ENCODE measurements at places on chromosomes 7 and 10. TPM values are rescaled to one million over a fixed set of nuclear protein-coding genes. Genes with fewer than 3 reads are reported as not detected.

DNA sequence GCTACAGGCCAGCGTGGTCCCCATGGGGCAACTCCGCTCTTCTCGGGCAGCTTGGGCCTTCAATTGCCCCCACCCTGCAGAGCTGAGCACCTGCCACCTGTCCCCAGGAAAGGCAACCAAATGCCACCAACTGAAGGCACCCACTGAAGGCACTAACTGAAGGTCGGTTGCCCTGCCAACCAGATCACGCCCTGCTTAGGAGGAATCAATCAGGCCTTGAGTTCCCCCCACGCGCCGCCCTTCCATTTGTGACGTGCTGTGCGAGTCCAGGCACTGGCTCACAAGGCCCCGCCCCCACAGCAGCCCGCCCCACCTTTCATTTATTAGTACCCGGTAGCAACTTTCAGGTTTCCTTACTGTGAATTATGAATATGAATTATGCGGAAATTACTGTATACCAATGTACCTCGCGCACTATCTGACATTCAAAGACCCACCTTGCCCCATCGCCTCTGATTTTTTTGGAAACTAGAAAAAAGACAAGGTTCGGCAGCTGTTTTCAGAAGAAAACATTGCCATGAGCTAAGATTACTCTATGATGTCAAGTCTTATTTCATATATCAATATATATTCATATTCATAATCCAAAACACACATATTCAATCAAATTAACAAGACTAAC lies 83.6 kb upstream of the ABI1 start:
- no peak for DNase-seq
- no peaks in the 10 kb centered on the region for H3K27me3 ChIP-seq
- no peak overlapping the region for H3K4me3 ChIP-seq
- H3K4me1 ChIP-seq: no peaks in the 10 kb centered on the region
- no peaks in the 10 kb centered on the region for H3K36me3 ChIP-seq

GRCh38 chr7:7550663-7551062 lies 15.0 kb upstream of the COL28A1 start:
- H3K4me1 ChIP-seq: peaks cover 3% of the 10 kb centered on the region
- no peaks in the 10 kb centered on the region for H3K36me3 ChIP-seq
- H3K27me3 ChIP-seq: no peaks in the 10 kb centered on the region
- H3K27ac ChIP-seq: no peak overlapping the region
- no peak overlapping the region for H3K4me3 ChIP-seq
- DNase-seq: no peak

- H3K36me3 ChIP-seq: no peaks in the 10 kb centered on the region
- H3K4me3 ChIP-seq: no peak overlapping the region
- no peaks in the 10 kb centered on the region for H3K4me1 ChIP-seq
- H3K27me3 ChIP-seq: no peaks in the 10 kb centered on the region
- no peak for DNase-seq
- no peak overlapping the region for H3K27ac ChIP-seq
Measured at GRCh38 chr7:41922373-41922772, 219.5 kb upstream of the INHBA start.

GRCh38 chr7:40551685-40552576 lies 417.1 kb downstream of the SUGCT start:
- no peak overlapping the region for H3K4me3 ChIP-seq
- H3K27ac ChIP-seq: no peak overlapping the region
- no peaks in the 10 kb centered on the region for H3K4me1 ChIP-seq

CYP2C8 gene
- total RNA-seq: 2.6 TPM

- H3K36me3 ChIP-seq: no peaks in the 10 kb centered on the region
- H3K4me1 ChIP-seq: no peaks in the 10 kb centered on the region
- no peak overlapping the region for H3K27ac ChIP-seq
Measured at GRCh38 chr10:80784695-80785094, 247.0 kb downstream of the SH2D4B start.

- no peaks in the 10 kb centered on the region for H3K27me3 ChIP-seq
- H3K4me3 ChIP-seq: no peak overlapping the region
- no peaks in the 10 kb centered on the region for H3K4me1 ChIP-seq
- no peak overlapping the region for H3K27ac ChIP-seq
Measured at GRCh38 chr10:106537866-106538265, 626.6 kb downstream of the SORCS1 start.

DYDC2 gene
- 11.8 TPM for total RNA-seq

GRCh38 chr7:25851332-25852210 lies 300.4 kb upstream of the NFE2L3 start:
- H3K4me1 ChIP-seq: peaks cover 29% of the 10 kb centered on the region
- no peaks in the 10 kb centered on the region for H3K36me3 ChIP-seq
- DNase-seq: no peak
- H3K27ac ChIP-seq: peak overlapping the region; percentile 83
- H3K27me3 ChIP-seq: peaks cover 49% of the 10 kb centered on the region

DNA sequence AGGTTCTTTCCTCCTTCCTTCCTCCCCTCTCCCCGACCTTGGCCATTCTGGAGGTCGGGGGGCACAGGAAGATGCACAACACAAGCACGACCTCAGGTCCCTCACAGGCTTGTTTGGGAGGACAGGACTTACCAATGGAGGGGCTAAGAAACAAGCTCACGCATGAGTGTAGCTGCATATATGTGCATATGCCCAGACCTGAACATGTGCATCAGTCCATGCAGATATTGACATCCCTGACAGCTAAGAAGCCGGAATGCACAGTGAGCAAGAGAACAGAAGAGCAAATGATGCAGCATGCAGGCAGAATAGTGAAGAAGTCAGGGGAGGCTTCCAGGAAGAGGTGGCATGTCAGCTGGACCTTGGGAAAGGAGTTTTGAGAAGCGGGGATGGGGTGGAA lies 28.7 kb downstream of the ADCYAP1R1 start:
- H3K27ac ChIP-seq: no peak overlapping the region
- DNase-seq: no peak
- no peaks in the 10 kb centered on the region for H3K27me3 ChIP-seq
- H3K4me1 ChIP-seq: peaks cover 52% of the 10 kb centered on the region

GRCh38 chr10:78551184-78552005 lies 517.4 kb upstream of the ZMIZ1 start:
- H3K4me3 ChIP-seq: no peak overlapping the region
- H3K27ac ChIP-seq: peak overlapping the region; percentile 80
- no peaks in the 10 kb centered on the region for H3K27me3 ChIP-seq
- DNase-seq: no peak
- peaks cover 21% of the 10 kb centered on the region for H3K4me1 ChIP-seq

DNA sequence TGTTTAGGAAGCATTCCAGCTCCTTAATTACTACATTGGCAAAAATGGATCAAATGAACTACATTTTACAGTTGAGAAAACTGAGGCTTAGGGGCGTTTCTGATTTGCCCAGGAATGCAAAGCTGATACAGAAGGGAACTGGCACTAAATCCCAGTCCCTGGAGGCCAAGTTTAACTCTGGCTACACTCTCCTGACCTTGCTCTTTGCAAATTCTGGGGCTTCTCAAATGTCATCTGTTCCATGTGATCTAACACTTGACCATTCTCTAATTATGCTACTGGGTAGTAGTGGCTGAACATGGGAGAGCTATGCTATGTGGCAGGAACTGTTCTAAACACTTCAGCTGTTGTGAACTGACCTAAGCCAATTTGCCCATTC lies 11.3 kb upstream of the HABP2 start:
- H3K4me1 ChIP-seq: no peaks in the 10 kb centered on the region
- H3K4me3 ChIP-seq: no peak overlapping the region
- DNase-seq: no peak
- no peaks in the 10 kb centered on the region for H3K27me3 ChIP-seq
- H3K36me3 ChIP-seq: no peaks in the 10 kb centered on the region

MINDY4 gene
- total RNA-seq: 13.8 TPM

- no peak overlapping the region for H3K4me3 ChIP-seq
- no peaks in the 10 kb centered on the region for H3K36me3 ChIP-seq
- no peaks in the 10 kb centered on the region for H3K27me3 ChIP-seq
- DNase-seq: no peak
- H3K27ac ChIP-seq: no peak overlapping the region
Measured at GRCh38 chr7:12923971-12924370, 236.5 kb downstream of the ARL4A start.

- H3K27ac ChIP-seq: no peak overlapping the region
- no peak for DNase-seq
- H3K4me1 ChIP-seq: no peaks in the 10 kb centered on the region
- no peak overlapping the region for H3K4me3 ChIP-seq
Measured at GRCh38 chr7:134770676-134771075, 8.8 kb upstream of the CALD1 start.

NXPH1 gene
- 60.7 TPM for total RNA-seq

DNA sequence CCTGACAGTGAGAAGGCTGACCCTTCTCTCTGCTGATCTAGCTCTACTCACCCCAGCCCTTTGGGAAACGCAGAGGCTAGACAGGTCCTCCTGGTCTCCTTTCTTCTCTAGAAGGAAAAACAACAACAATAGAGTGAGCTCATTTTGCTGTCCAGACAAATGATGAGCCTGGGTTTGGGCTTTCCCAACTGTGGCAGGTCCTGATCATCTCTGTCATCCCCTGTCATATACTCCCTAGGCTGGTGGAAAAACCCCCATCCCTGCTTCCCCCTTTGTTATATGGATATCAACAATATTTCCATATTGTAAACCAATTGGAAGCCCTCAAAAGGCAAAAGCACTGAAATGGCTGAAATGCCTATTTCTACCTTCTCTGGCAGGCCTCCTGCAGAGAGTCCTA lies 9.2 kb upstream of the DDIT4 start:
- H3K4me3 ChIP-seq: no peak overlapping the region
- H3K27me3 ChIP-seq: no peaks in the 10 kb centered on the region
- peaks cover 33% of the 10 kb centered on the region for H3K4me1 ChIP-seq
- no peak for DNase-seq
- no peaks in the 10 kb centered on the region for H3K36me3 ChIP-seq
- no peak overlapping the region for H3K27ac ChIP-seq

GRCh38 chr10:32263300-32263699 lies 83.7 kb downstream of the EPC1 start:
- peaks cover 6% of the 10 kb centered on the region for H3K36me3 ChIP-seq
- H3K27me3 ChIP-seq: no peaks in the 10 kb centered on the region
- H3K4me3 ChIP-seq: no peak overlapping the region

GRCh38 chr7:46486256-46487206 lies 565.5 kb upstream of the IGFBP3 start:
- no peak for DNase-seq
- H3K36me3 ChIP-seq: no peaks in the 10 kb centered on the region
- H3K4me3 ChIP-seq: no peak overlapping the region
- no peak overlapping the region for H3K27ac ChIP-seq

- peaks cover 2% of the 10 kb centered on the region for H3K27me3 ChIP-seq
- no peak for DNase-seq
- peak overlapping the region; percentile 71 for H3K27ac ChIP-seq
Measured at GRCh38 chr10:114715171-114715670, 57.1 kb upstream of the ABLIM1 start.

- DNase-seq: no peak
- H3K36me3 ChIP-seq: no peaks in the 10 kb centered on the region
- no peak overlapping the region for H3K4me3 ChIP-seq
- H3K4me1 ChIP-seq: no peaks in the 10 kb centered on the region
- no peak overlapping the region for H3K27ac ChIP-seq
Measured at GRCh38 chr7:22657479-22657878, 69.5 kb upstream of the IL6 start.

BAIAP2L1 gene
- 2.0 TPM for total RNA-seq
